HCT116 (cell line): ENCODE measurements at places on chromosomes 3 and 15. TPM values are rescaled to one million over a fixed set of nuclear protein-coding genes. Genes with fewer than 3 reads are reported as not detected.

- no peak for DNase-seq
These were observed 185.3 kb upstream of the UBE2E2 start for GRCh38 chr3:23017801-23018200.

Gene SENP8
- 3.8 TPM for total RNA-seq

GRCh38 chr3:58776231-58776630 lies 109.7 kb upstream of the FAM3D start:
- DNase-seq, result no peak

Gene NEK4
- 36.2 TPM for total RNA-seq

DNA sequence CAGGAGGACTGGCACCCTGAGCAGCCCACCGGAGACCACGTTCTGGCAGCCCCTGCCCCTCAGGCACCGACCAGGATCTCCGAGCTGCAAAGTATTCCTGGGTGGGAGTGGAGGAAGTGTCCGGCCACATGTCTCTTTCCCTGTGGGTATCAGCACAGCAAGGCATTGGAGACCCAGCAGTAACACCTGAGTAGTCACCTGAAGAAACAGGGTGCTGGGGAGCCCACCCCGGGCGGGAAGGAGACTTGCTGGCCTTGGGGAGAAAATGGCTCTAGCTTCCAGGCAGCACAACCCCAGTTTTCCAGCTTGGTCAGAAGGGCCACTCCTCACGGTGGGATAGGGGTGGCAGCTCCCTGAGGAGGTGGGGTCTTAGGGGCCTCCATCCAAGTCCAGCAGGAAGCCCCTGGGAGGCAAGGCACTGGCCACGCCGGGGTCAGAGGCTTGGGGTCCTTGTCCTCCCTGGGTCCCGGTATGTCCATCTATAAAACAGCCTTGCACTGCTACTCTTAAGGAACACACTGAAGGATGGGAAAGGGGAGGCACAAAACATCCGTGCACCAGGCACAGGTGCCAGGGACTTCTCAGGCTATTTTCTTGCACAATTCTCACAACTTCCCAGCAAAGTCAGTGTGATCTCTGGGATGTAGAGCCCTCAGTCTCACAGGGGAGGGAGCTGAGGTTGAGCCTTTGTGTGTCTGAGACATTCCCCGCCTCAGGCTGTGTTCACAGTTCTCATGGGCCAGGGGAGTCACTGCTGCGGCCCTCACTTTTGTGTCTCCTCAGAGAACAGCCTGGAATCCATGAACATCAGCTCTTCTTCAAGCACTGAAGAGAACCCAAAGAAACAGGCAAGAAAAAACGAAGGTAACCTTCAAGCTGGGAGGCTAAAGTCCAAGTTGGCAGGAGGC lies 11.9 kb downstream of the CFAP100 start:
- no peak for DNase-seq

DNA sequence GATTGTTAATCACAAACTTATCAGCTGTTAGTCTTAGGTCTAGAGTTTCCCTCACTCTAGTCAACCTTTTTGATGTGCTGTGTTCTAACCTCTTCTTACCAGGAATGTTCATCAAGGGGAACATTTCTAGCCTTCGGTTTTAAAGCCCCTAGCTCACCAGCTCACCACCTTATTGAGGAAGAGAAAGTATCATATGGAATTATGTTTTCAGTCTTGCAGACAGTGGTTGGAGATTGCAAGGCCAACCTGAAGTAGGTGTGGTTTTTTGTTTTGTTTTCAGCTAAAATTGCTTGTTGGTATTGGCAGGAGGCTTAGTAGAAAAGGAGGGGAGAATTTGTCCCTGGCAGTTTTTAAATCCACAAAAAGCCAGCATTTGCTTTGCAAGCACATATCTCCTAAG lies 48.4 kb upstream of the CCDC80 start:
- DNase-seq, result no peak

Gene SGO1
- total RNA-seq, result 23.5 TPM

Gene MYRIP
- 0.44 TPM for total RNA-seq

DNA sequence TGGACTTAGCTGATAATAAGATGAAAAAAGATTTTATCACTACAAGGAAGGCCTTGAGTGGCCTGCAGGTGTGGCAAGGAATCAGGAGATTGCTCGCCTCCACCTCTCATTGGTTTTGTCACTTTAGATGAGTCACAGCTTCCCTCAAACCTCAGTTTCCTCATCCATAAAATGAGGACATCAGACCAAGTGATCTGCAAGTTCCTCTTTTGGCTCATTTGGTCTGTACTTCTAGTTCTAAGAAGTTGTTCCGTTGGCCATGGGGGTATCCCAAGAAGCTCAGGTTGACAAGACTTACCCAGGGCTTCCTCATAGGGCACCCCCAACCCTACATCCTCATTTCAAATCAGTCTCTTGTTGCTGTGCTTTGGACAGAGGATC lies 254.1 kb downstream of the UACA start:
- no peak for DNase-seq

Gene CTDSPL
- total RNA-seq, result 34.4 TPM

Gene ZNF660
- total RNA-seq, result not detected

GRCh38 chr3:193187070-193187722 lies 53.8 kb upstream of the PLAAT1 start:
- DNase-seq, result no peak

GRCh38 chr15:98292442-98293240 lies 332.1 kb downstream of the ARRDC4 start:
- DNase-seq, result peak; percentile 21

GRCh38 chr3:149566292-149566975 lies 91.4 kb downstream of the WWTR1 start:
- no peak for DNase-seq

GRCh38 chr3:23111797-23112196 lies 91.3 kb upstream of the UBE2E2 start:
- no peak for DNase-seq

Gene NLGN1
- not detected for total RNA-seq

- no peak for DNase-seq
These were observed 36.7 kb downstream of the ACSBG1 start for GRCh38 chr15:78197632-78198031.

Gene ALG3
- 56.6 TPM for total RNA-seq

DNA sequence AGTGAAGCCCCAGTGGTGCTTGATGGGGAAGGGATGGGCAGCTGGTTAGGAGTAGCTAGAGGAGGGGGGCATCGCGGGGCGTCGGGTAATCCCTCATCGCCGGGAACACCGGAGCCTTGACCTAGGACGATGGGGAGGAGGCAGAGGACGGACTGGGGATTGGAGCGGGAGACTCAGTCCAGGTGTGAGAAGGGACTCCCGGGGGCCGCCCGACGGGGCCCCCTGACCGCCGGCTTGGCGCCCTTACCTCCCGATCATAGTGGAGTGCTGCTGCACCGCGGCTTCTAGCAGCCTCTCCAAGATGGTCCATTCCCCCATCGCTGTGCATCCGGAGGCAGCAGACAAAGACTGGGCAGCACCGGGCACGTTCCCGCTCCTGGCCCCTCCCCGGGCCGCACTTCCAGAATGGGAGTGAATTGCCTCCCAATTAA lies 612 bp downstream of the GJD2 start:
- no peak for DNase-seq

Gene HTR3D
- not detected for total RNA-seq

Gene C3orf85
- not detected for total RNA-seq

DNA sequence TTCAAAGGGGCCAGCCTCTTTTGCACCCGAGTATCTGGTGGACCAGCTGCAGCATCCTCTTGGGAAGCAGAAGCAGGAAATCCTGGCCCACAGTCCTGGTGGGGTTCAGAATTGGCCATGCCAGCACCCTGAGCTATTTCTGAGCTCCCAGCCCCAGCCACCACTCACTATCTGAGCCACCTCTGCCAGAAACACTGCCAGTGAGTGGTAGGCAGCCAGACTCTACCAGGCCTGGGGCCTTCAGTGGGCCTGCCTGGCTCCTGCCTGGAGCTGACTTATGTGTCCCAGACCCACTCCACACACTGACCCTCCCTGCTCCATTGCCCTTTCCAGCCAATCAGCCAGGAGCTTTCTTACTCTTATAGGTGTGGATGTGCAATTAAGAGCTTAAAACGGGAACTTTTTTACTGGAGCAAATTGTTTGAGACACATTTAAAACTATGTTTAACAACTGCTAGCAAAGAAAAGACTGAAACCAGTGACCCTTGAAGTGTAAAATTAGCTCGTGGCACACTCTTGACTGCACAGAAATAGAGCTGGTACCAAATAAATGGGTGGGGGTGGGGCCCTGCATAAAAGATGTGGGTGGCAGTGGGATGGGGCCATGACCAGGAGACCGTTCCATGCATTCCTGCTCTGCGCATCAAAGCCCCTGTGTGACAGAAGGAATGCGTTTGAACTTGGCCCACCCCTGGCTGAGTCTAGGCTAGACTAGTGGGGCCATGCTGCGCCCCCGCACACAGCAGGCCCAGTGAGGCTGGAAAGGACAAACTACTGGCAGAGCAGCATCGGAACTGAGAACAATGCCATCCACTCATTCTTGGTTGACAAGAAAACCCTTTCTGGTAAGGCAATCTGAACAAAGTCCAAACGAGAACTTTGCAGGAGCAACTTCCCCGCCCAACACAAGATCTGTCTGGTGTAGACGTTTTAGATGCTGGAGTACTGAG lies 48.0 kb downstream of the CTNNB1 start:
- no peak for DNase-seq

- DNase-seq, result no peak
These were observed 1015.8 kb upstream of the EPHA6 start for GRCh38 chr3:95798628-95799027.

DNA sequence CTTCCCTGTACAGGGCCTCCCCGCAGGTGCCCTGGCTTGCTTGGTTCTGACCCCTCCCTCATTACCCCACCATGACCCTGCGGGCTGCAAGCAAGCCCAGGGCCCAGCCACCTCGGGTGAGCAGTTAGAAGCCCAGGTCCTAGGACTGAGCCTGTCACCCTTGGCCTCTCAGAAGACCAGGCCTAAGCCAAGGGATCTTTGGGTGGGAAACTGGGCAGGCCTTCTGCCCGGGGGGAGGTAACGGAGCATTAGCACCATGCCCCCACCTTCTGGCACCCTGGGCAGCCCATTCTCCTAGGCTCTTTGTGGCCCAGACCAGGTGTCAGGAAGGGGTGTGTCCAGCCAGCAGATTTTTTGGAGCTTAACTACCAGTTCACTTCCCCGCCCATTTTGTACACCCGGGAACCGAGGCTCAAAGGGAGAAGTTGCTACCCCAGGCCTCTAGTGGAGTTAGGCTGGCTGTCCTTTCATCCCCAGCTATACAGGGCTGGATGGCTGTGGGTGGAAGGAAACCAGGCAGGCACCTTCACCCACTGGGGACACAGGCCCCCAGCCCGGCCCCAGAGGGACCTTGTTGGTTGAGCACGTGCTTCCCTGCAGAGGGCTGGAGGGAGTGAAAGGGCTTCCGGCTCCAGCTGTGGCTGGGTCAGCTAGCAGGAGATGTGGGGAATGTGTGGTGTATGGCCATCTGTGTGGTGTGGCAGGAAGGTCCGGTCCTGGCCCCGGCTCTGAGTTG lies 1.4 kb downstream of the CSK start:
- DNase-seq, result no peak

Gene CYP19A1
- total RNA-seq, result not detected

DNA sequence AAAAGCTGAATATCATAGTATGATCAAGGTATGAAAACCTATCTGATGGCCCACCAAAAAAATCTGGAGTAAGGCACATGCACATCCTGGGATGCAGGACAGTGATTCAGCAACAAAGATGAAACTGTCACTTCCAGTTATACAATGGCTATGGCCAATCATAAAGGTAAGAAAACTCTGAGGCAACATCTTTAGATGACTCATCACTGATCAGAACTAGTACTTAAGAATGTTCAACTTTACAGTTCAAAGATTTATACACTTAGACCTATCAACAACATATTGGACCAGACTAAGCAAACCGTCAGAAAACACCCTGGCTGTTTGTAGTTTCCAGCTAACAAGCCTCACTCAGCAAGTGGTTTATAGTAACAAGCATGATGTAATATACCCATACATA lies 21.3 kb upstream of the PLCH1 start:
- no peak for DNase-seq

Gene PTH1R
- 0.32 TPM for total RNA-seq

DNA sequence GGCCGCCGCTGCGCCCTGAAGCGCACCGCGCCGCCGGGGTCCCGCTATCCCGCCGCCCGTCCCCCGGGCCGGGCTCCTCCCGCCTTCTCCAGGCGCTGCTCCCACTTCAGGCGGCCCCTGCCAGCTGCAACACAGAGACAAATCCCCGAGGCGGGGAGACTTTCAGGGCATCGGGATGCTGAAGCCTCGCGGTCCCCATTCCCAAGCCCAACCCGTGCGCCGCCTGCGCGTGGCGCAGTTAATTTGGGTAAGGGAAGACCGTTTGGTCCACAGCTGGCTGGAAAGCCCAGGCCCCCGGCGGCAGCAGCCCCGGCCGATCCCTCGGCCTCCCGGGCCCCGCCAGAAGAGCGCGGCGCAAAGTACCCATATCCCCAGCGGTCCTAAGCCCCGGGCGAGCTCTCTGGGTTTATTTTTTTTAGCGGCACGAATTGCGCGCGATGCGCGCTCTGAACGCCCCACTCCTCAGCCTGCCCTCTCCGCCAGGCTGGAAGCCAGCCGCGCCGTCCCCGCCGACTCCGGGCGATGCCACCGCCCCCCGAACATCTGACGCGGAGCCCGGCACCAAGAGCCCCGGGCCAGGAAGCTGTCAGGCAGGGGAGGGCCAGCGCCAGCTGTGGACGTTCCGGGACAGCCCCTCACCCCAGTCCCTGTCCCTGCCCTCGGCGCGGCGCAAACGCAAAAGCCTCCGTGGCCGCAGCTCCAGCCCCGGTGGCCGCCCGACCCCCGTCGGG lies 517 bp downstream of the FBN1 start:
- DNase-seq, result no peak

DNA sequence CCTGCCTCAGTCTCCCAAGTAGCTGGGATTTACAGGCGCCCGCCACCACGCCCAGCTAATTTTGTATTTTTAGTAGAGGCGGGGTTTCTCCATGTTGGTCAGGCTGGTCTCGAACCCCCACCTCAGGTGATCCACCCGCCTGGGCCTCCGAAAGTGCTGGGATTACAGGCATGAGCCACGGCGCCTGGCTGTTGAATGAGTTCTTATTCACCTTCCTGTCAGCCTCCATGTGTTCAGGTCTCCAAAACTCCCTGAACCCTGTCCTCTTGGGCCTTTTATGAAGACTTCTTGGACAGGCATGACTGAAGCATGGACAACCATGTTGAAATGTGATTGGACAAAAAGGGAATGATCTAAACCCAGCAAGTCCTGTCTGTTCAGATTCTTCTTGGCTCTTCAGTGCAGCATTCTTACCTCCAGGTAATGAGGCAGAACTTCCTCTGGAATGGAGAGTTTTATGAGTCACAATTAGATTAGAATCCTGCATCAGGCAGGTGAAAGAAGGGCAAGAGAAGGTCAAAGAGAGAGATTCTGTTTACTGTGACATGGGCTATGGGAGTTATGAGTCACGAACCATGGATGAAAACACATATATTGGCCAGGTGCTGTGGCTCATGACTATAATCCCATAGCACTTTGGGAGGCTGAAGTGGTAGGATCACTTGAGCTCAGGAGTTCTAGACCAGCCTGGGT lies 23.1 kb upstream of the EIF4A2 start:
- DNase-seq, result peak; percentile 84

Gene SH2D7
- total RNA-seq, result not detected

Gene PLSCR2
- not detected for total RNA-seq

DNA sequence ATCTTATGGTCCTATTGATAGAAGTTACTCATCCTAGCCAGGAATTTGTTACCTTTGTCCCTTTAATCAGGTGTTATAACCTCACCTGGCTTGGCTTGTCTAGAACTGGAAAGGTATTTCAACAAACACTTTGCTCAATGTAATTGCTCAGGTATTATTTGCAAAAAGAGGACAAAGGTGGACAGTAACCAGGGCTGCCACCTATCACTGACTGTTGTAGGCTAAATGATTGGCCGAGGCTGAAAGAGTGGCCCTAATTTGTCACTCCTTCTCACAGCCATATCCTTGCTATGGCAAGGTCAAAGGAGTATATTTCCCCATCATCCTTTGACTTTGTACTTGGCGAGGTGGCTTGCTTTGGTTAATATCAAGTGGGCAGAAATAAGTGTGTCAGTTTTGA lies 2.7 kb upstream of the SELENOS start:
- DNase-seq, result no peak

Gene SCN11A
- 0.05 TPM for total RNA-seq
